HS-27A (cell line): ENCODE measurements at places on chromosomes 5 and 9.

DNA sequence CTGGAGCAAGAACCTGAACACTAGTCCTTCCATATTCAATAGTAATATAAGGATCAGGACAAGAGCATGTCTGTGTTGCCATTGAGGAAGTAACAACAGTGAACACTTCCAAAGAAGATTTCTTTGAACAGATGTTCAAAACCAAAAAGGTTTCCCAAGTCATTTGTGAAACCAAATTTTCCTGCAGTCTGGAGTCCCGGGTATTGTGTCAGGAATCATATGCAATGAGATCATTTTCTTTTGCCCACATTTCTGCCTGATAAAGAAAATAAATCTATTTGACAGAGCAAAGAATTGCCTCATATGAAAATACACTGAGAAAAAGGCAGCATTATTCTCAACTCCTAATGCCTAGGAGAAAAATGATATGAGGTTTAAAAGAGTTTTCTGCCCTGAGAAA is 151.7 kb downstream of the SNX18 start:
- DNase-seq, result no peak

- no peak for DNase-seq
Observed at GRCh38 chr5:178667101-178667500, 40.3 kb upstream of the CLK4 start.

DNA sequence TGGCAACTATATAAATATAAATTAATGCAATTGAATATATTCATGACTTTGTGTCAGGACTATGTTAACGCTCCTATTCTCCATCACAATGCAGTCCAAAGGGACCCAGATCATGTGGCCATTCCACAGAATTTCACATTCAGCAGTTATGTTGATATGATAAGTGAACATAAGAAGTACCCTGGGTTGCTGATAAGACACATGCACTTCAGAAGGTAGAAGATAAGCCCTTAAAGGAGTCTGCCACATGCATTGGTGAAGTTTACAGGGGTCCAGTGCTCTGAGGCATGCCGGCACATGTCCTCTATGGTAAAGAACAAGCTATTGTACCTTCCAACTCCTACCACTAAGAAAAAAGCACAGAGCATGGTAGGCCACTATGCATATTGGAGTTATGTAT is 76.4 kb downstream of the PHAX start:
- no peak for DNase-seq

GRCh38 chr5:133322743-133323142 is 270.9 kb downstream of the HSPA4 start:
- DNase-seq, result no peak

GRCh38 chr5:150999704-151000442 is 20.5 kb upstream of the GPX3 start:
- no peak for DNase-seq

DNA sequence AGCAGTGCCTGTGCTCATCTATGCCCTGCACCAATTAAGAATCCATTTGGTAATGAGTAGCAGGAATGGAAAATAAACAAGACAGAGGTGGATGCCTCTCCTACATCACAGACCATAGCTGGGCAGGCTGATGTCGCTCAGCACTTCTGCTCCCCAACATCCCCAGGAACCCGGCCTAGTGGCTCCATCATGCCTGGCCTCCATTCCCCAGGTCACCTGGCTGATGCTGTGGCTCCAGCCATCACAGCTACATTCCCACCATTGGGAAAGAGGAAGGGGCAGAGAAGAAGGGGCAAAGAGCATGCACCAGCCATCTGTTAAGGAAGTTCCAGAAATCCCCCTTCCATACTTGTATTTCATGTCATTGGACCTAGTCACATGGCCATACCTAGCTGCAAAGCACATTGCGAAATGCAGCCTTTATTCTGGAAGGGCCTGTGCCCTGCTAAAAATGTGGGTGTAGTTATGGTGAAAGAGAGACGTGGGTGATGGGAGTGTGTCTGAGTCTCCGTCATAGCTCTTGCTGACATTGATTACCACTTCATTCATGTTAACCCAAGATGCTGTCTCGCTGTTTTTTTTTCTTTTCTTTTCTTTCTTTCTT is 86.1 kb upstream of the ADAMTS2 start:
- no peak for DNase-seq

- no peak for DNase-seq
Observed at GRCh38 chr9:37085233-37085632, 35.1 kb upstream of the ZCCHC7 start.

DNA sequence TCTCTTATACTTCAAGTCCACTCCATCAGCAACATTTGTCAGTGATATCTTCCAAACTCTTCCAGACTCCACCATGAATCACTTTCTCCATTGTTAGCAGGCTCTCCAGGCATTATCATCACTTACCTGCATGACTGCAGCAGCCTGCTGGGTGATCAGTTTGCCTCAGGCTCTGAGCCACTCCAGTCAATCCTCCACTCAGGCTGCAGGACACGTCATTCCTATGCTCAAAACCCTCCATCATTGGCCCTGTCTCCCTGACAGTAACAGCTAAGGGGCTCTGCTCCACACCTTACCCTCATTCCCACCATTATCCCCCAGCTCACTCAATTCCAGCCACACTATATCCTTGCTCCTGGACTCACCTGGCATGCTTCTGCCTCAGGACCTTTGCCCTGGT is 10.7 kb downstream of the DIRAS2 start:
- no peak for DNase-seq

DNA sequence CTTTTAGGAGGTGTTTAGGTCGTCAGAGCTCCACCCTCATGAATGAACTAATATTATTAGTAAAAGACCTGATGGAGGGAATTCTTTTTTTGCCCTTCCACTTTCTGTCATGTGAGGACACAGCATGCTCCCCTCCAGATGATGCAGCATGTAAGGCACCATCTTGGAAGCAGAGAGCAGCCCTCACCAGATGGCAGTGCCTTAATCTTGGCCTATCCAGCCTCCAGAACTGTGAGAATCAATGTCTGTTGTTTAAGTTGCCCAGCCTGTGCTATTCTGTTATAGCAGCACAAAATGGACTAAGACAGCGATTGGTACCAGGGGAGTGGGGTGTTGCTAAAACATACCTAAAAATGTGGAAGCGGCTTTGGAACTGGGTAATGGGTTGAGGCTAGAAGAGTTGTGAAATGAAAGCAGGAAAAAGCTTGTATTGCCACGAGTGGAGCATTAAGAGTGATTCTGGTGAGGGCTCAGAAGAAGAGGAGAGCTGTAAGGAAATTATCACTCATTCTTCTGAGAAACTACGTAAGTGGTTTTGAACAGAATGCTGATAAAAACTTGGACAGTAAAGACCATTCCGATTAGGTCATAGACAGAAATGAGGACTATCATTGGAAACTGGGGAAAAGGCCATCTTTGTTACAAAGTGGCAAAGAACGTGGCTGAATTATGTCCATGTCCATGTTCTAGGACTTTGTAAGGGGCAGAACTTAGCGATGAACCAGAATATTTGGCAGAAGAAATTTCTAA is 28.6 kb downstream of the PTPDC1 start:
- no peak for DNase-seq

- DNase-seq, result no peak
Observed at GRCh38 chr5:78771260-78772205, 123.0 kb upstream of the LHFPL2 start.

- DNase-seq, result no peak
Observed at GRCh38 chr9:109506097-109506712, 8.1 kb upstream of the PTPN3 start.

DNA sequence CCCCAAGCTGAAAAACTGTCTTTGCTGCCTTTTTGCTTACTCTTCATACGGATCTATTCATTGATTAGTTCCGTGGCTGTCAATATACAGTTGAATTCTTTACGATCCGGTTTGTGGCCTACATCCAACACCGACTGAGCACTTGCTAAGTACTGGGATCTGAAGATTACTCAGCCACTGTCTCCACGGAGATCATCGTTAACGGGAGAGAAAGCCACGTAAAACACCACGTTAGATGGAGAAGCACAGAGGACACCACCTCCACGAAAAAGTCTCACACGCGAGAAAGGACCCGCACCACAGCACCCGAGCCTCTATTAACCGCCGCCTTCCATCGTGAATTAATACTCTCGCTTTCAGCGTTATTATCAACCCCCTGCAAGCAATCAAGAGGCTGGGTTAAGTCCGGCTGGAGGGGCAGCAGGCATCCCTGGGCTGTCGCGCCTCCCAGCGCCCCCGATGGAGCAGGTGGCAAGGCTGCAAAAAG is 650 bp downstream of the ELP1 start:
- peak; percentile 7 for DNase-seq

- no peak for DNase-seq
Observed at GRCh38 chr9:113343732-113344231, 3.7 kb upstream of the WDR31 start.

DNA sequence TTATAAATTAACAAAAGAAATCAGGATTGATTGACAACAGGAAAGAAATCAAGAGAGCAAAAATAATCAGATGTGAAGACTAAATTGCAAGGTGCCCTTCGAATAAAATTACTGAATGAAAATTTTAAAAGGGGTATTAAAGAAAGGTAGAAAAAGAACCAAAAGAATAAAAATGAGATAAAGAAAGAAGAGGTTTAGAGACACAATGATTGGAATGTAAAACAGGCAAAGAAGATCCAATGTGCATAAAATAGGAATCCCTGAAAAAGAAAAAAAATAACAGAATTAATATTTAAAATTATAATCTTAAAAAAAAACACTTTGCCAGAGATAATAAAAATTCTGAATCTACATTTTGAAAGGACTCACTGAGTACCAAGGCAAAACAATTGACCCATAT is 73.0 kb downstream of the AP3B1 start:
- no peak for DNase-seq

DNA sequence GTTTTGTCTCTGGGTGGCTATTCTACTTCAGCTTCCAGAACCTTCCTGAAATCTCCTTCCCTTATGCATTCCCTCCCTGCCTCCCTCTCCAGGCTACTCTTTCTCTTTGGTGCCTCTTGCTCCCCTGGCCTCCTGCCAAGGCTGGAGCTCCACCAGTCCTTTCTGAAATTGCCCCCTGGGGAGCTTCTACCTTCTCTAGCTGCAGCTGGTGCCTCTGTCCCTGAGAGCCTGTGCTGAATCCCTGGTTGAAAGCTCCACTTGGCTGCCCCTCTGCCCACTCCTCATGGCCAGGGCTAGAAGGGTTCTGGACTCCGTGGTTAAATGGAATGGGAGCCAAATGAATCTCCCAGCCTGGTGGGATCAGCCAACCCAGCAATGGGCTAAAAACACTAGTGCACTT is 80.1 kb downstream of the COL15A1 start:
- no peak for DNase-seq

- DNase-seq, result no peak
Observed at GRCh38 chr9:93826209-93826608, 128.9 kb downstream of the BARX1 start.

DNA sequence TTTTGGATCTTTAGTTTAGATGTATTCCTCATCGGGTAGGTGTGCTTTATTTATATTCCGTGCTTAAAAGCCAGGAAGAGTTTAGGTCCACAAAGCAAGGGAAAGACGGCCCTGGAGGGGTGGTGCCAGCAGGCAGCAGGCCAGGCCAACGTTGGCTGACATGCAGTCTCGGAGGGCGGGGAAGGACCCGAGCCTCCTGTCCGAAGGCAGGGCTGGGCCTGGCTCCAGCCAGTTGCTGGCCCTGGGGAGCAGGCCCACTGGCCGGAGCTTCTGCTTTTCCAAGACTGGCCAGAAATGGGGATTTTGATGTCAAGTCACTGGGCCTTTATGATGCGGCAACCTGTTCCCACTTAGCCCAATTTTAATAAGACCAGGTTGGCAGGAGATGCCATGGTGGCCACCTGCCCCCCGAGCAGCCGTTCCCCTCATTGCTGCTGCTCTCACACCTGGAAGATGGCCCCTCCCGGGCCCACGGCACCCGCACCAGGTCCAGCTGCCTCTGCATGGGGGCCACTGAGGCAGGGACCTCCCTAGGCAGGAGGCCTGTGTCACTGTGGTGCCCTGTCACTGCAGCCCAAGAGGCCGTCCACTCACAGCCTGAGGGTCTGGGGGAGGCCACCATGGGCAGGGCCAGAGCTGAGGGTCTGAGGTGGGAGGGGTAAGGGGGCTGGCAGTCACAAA is 23.2 kb downstream of the LPCAT1 start:
- no peak for DNase-seq

- no peak for DNase-seq
Observed at GRCh38 chr5:60330236-60330635, 369.7 kb downstream of the DEPDC1B start.

DNA sequence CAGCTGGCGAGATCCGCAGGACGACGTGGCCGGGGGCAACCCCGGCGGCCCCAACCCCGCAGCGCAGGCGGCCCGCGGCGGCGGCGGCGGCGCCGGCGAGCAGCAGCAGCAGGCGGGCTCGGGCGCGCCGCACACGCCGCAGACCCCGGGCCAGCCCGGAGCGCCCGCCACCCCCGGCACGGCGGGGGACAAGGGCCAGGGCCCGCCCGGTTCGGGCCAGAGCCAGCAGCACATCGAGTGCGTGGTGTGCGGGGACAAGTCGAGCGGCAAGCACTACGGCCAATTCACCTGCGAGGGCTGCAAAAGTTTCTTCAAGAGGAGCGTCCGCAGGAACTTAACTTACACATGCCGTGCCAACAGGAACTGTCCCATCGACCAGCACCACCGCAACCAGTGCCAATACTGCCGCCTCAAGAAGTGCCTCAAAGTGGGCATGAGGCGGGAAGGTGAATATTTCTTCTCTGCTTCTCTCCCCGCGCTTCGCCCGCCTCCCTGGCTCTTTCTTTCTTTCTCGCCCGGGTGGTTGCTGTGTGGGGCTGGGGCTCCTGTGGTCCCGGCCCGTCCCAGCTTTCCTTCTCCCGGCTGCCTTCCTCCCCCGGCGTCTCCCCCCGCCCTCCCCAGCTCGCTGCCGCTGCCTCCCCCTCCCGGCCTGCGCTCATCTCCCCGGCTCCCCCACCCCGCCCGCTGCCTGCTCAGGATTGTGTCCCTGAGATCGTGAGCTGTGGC is 2.2 kb downstream of the NR2F1 start:
- no peak for DNase-seq

DNA sequence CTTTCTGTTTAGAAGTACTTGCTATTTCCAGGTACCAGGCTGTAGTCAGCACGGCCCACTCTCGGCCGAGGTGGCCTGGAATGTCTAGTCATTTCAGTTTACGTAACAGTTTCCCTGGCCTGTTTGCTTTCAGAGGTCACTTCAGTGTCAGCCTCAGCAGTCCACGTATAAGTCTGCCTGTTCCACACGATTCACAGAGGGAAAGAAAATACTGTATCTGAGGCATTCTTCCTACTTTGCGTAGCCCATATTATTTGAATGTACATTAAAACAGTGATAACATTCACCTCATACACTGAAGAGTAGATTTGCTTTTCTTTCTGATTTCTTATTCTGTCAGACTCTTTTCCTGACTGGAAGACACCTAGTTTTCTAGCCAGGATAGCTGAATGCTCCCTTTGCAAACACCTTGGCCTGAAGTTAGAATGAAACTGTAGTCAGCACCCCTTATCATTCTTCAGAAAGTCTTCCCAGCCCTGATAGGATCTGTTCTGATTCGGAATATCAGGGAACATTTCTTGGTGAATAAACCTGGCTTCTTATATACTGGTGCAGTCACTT is 140.9 kb downstream of the AOPEP start:
- no peak for DNase-seq

GRCh38 chr9:131578021-131578420 is 32.7 kb downstream of the PRRT1B start:
- DNase-seq, result no peak

GRCh38 chr9:108467161-108467560 is 388.6 kb downstream of the ACTL7B start:
- no peak for DNase-seq

- no peak for DNase-seq
Observed at GRCh38 chr9:135663451-135663770, 302 bp downstream of the LCN9 start.
